Esophagus mucosa (tissue), 1 donor: ENCODE measurements at places on chromosomes 3 and 15. TPM values are rescaled to one million over a fixed set of nuclear protein-coding genes. Genes with fewer than 3 reads are reported as not detected.

Gene LEKR1
- total RNA-seq: 1.2 TPM

Gene CCR5
- total RNA-seq: 0.28 TPM

DNA sequence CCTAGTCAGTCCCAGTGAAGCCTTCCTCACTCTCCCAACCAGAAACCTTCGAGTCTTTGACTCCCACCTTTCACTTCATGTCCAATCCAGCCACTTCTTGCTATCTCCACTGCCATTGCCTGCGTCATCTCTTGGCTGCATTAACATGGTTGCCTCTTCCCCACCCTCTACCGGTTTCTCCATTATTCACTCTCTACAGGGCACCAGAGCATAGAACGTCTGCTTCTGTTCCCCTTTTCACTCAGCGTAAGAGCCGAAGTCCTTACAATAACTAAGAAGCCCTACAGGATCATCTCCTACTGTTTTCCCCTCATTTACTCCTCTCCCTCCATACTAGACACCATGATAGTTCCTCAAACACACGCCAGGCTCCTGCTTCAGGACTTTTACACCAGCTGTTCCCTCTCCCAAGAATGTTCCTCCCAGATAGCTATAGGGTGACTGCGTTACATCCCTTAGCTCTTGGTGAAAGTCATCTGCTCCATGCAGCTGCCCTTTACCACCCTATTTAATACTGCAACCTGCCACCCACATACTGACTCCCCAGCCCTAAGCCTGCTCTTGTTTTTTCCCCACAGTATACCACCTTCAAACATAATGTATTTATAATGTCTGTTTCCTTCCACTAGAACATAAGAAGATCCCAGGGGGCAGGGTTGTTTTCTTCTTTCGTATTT, 30.9 kb downstream of the RCN2 start:
- no peak for ATAC-seq

- ATAC-seq: no peak
These were observed 31.3 kb downstream of the EDEM1 start for GRCh38 chr3:5218815-5219214.

- ATAC-seq: no peak
These were observed 524.5 kb upstream of the TGFBR2 start for GRCh38 chr3:30081904-30082303.

Gene UNC13C
- total RNA-seq: 0.04 TPM

Gene RNF7
- 88.6 TPM for total RNA-seq

Gene FOXL2NB
- total RNA-seq: not detected

GRCh38 chr3:147015334-147015733, 391.0 kb downstream of the ZIC4 start:
- no peak for ATAC-seq

GRCh38 chr15:36428102-36428845, 151.2 kb upstream of the CDIN1 start:
- peak; percentile 10 for ATAC-seq

GRCh38 chr3:186693843-186694242, 23.3 kb upstream of the KNG1 start:
- ATAC-seq: no peak

- ATAC-seq: no peak
These were observed 96.1 kb upstream of the PROK2 start for GRCh38 chr3:71881041-71881440.

GRCh38 chr3:139328356-139328755, 15.5 kb upstream of the MRPS22 start:
- ATAC-seq: no peak

DNA sequence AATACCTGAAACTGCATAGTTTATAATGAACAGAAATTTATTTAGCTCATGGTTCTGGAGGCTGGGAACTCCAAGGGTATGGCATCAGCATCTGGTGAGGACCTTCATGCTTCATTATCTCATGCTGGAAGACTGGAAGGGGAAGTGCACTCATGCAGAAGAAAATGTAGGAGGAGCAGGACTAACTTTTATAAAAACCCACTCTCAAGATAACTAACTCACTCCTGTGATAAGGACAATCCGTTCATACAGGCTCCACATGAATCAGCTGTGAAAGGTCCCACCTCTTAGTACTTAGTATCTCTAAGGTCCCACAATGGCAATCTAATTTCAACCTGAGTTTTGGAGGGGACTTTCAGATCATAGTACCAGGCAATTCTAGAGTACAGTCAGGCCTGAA, 33.6 kb upstream of the APH1B start:
- ATAC-seq: no peak

Gene P2RY1
- 20.5 TPM for total RNA-seq

DNA sequence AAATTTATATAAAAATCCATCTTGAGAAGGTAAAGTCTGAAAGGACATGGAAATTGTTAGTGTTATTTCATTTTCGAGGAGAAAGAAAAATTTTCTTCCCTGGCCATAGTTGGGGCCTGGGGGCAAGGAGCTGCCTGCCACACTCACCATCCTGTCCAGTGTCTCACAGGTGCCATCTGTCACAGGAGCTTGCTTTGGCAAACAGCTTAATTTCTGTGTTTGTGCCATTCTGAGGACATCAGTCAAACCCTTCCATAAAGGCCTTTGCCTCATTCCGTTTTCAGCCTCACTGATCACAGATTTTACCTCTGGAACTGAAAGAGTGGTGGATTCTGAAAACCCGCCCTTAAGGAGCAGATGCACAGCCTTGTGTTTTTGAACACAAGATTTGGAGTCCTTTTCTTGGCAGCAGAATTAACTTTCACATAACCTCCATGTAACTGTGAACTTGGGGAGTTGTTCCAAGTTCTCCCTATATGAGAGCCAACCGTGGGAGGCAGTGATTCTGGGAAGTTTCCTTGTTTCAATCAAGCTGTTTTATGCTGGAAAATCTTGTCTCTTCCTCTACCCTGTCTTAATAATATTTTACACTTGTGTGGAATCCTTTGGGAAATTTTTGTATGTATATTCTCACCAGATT, 254.7 kb downstream of the CACNA2D3 start:
- no peak for ATAC-seq

GRCh38 chr3:51588724-51589123, 50.2 kb downstream of the RAD54L2 start:
- ATAC-seq: no peak

Gene LIPH
- total RNA-seq: 14.6 TPM

Gene KNG1
- total RNA-seq: not detected

- ATAC-seq: no peak
These were observed 11.0 kb upstream of the RAP2B start for GRCh38 chr3:153150991-153151390.

Gene MAGEL2
- 0.08 TPM for total RNA-seq

Gene C3orf80
- 5.9 TPM for total RNA-seq

Gene MASP1
- 1.6 TPM for total RNA-seq

- no peak for ATAC-seq
These were observed 168.3 kb downstream of the C3orf38 start for GRCh38 chr3:88318067-88318466.

- no peak for ATAC-seq
These were observed 10.8 kb downstream of the SAMMSON start for GRCh38 chr3:70010346-70010745.

DNA sequence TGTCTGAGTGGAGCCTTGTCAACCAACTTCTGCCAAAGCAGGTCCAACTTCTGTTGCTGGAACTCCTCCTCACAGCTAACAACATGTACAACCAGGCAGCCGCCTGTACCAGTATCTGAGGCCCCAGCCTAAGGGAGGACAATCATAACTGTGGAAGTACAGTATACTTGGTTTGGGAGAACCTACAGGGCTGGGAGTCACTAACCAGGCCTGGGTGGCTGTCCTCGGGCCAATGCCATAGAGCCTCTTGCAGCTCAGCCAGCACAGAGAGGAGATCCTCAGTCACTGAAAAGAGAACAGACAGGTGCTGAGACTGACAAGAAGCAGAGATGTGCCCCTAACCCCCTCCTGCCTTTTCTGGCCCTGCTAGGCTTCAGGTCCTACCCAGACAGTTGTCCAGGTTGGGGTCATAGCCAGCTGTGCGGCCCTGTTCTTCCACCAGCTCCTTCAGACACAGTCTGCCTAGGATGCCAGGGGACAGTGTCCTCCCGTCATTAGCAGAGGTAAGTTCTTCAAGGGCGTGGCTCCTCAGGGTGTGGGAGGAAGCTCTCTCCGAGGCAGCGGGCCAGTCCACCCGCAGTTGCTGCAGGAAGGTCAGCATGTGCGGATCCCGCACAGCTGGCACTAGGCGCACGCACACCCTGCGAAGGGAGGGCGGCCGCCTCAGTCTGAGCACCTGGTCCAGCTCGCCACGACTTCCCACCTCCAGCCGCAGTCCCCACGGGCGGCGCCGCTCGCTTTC, 980 bp downstream of the DALRD3 start:
- no peak for ATAC-seq

DNA sequence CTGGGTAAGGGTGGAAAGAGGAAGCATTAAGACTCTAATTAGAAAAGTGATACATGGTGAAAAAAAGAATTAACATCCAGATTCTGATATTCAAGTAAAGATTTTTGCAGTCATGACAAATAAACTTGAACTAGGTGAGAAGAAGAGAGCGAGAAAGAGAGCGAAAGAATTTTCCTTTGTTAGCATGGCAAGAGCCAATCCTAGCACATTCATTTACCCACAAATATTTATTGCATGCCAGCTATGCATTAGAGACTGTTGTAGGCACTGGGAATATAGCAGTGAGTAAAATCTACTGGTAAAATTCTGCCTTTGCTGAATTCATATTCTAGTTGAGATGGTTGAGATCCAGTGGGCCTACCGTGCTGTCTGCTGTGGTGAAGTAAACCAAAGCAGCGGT, 177.9 kb upstream of the DPH6 start:
- no peak for ATAC-seq

GRCh38 chr3:81749265-81749664, 12.2 kb downstream of the GBE1 start:
- ATAC-seq: no peak

Gene REC114
- not detected for total RNA-seq

DNA sequence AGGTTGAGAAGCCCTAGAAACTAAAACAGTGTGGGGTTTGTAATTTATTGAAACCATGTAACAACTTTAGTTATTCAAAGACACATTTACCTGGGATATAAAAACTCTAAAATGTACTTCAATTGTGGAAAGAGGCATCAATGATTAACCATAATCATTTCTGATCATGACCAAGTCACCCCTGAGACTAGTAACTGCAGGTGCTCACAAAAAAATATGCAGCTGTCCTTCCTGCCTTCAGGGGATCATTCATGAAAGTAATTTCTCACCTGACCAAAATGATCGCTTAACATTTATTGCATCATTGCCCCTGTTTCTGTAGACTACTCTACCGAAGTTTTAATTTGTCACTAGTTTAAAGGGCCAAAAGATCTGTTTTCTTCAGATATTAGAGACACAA, 9.0 kb downstream of the ACP3 start:
- no peak for ATAC-seq

Gene PLAAT1
- total RNA-seq: 7.4 TPM

Gene PRR20G
- not detected for total RNA-seq

DNA sequence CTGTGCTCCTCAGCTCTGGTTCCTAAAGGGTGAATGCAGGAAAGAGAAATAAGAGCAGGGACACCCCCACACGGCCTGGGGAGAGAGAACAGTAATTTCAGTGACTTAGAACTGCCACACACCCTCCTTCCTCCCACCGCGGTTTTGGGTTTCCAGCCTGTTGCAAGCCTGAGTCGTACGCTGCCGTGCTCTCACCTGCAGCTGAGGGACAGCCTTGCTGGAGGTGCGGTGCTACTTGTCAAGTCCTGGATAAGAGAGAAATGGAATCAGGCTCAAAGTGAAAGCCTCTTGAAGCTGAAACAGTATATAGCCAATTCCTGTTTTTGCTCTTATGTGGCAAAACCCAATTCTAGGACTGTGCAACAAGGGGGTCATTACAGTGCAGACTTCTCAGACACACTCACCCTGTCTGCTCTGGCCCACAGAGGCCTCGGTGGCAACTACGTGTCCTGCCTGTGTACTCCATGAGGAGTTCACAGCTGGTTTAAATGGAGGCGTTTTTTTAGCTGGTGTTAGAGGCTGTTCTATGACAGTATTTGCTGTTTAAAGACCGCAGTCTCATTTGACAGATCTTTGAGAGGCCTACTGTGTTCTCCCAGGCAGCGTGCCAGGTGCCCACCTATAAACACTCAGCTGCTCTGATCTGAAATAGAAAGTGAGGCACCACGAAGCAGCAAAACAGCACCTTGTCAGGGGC, 42.9 kb downstream of the TBC1D2B start:
- peak; percentile 26 for ATAC-seq

Gene CLRN1
- not detected for total RNA-seq

DNA sequence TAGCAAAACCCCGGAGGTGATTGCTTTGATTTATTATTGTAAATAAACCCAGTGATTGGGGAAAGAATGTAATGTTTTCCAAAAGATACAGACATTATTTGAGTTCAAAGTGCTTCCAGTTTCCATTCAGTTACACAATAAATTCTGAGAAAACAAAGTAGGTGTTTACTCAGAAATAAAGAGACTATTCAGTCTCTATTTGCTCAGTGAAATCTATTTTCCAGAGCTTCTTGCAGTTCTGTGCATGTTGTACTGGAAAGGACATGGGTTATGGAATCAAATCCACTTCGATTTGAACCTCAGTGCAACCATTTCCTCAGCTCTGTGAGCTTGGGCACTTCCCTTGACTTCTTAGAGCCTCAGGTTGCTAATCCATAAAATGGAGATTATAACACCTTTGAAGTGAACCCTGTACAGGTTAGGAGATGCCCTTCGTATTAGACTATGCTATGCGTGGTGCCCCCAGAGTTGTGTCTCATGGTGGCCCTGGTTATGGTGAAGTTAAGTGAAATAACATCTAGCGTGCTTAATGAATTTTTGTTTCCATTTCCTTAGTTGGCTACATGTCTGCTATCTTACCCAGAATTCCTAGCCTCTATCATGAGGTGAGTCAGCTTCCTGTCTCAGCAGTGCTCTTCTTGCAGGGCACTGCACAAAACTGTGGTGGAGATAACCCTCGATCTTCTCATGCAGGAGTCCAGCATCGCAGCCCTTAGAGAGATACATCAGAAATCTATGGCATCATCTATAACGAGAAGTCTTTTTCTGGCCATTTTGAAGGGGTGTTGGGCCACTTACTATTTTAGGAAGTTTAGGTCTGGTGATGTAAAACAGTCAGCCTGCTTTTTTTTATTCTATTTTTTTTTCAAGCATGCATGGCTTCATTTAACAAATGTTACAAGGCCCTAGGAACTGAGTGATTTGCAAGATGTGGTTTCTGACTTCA, 97.7 kb downstream of the RPL39L start:
- peak; percentile 63 for ATAC-seq

- no peak for ATAC-seq
These were observed 84.2 kb upstream of the PDZRN3 start for GRCh38 chr3:73708956-73709355.

DNA sequence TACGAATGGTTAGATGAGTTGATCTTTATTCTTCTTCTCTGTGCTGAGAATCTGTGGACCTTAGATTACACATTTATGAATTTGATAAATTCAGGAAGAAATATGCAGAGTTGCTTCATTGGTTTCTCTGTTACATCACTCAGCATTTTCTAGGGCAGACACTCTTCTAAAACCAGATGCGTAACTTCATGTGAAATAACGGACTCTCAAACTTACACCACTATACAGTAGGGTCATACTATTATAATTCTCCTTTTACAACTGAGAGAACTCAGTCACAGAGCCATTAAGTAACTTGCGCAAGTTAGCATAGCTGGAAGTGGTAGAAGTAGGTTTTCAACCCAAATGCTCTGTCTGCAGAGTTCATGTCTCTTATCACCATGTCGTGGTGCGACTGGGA, 5.7 kb downstream of the TMEM207 start:
- no peak for ATAC-seq
